ENCODE measurements at places on chromosomes 1 and 21. TPM values are rescaled to one million over a fixed set of nuclear protein-coding genes. Genes with fewer than 3 reads are reported as not detected.

Gene AMY1A
- polyA plus RNA-seq = not detected

- no peak for DNase-seq
Observed at GRCh38 chr1:67696708-67697107, 11.7 kb downstream of the GADD45A start.

GRCh38 chr1:40740039-40740996, 43.3 kb upstream of the KCNQ4 start:
- DNase-seq = no peak

DNA sequence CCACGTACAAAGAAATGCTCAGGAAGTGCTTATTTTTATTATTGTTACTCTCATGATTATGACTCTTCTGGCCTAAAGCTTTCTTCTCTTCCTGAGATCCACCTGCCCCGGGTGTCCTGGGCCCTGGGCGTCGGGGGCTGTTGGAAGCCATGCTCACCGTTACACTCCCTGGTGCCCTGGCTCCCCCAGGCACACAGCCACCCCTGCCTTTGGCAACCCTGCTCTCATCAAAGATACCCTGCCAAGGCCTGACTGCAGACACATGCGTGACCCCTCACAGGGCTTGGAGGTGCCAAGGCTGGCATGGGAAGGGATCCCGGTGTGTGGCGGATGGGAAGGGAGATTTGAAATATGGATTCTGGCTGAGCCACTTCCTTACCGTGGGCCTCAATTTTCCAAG, 3.3 kb upstream of the KISS1 start:
- no peak for DNase-seq

GRCh38 chr1:81867235-81867634, 66.5 kb downstream of the ADGRL2 start:
- DNase-seq = no peak

Gene MAN1C1
- polyA plus RNA-seq = 14.0 TPM

DNA sequence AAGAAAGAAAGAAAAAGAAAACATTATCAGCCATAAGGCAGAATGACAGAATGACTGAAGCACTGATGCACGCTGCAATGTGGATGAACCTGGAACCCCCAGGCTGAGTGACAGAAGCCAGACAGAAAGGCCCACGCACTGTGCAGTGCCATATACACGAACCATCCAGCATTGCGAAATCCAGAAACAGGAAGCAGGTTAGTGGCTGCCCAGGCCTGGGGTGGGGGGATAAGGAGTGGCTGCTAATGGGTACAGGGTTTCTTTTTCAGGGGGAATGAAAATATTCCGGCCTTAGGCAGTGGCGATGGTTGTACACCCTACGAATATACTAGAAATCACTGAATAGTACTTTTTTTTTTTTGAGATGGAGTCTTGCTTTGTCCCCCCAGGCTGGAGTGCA, 57.0 kb downstream of the CHD5 start:
- DNase-seq = no peak

GRCh38 chr1:166261511-166261910, 94.7 kb upstream of the FAM78B start:
- no peak for DNase-seq

- DNase-seq = no peak
Observed at GRCh38 chr1:164040754-164041153, 518.2 kb upstream of the PBX1 start.

Gene SAMD13
- polyA plus RNA-seq = 7.5 TPM

- DNase-seq = peak; percentile 69
Observed at GRCh38 chr21:34029743-34030528, 43.4 kb upstream of the MRPS6 start.

- no peak for DNase-seq
Observed at GRCh38 chr1:4462831-4463484, 191.5 kb upstream of the AJAP1 start.

GRCh38 chr1:51168266-51168845, 66.3 kb downstream of the C1orf185 start:
- no peak for DNase-seq

- no peak for DNase-seq
Observed at GRCh38 chr1:186325239-186325638, 49.8 kb downstream of the TPR start.

Gene MIXL1
- polyA plus RNA-seq = 0.26 TPM

DNA sequence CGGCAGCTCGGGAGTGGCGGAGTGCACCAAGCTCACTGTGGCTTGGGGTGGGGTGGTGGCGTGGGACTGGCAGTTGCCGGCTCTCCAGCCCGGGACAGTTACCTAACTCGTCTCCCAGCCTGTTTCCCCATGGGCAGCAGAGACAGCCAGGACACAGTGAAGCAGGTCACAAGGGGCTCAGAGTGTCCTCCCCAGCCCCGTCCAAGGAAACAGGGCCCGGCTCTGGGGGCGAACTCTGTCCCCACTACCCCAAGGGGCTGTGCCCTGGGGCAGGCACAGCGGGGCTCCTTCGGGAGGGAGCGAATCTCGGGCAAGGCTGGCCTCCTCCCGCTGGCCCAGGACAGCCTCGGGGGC, 759 bp downstream of the GPR157 start:
- no peak for DNase-seq

GRCh38 chr1:244207935-244208244, 156.8 kb downstream of the ZBTB18 start:
- DNase-seq = no peak

Gene SLAMF7
- 0.40 TPM for polyA plus RNA-seq

GRCh38 chr21:28704746-28705145, 287.9 kb downstream of the LTN1 start:
- DNase-seq = peak; percentile 25

Gene IQCC
- 11.0 TPM for polyA plus RNA-seq

- no peak for DNase-seq
Observed at GRCh38 chr1:35115459-35116383, 36.5 kb downstream of the ZMYM1 start.

DNA sequence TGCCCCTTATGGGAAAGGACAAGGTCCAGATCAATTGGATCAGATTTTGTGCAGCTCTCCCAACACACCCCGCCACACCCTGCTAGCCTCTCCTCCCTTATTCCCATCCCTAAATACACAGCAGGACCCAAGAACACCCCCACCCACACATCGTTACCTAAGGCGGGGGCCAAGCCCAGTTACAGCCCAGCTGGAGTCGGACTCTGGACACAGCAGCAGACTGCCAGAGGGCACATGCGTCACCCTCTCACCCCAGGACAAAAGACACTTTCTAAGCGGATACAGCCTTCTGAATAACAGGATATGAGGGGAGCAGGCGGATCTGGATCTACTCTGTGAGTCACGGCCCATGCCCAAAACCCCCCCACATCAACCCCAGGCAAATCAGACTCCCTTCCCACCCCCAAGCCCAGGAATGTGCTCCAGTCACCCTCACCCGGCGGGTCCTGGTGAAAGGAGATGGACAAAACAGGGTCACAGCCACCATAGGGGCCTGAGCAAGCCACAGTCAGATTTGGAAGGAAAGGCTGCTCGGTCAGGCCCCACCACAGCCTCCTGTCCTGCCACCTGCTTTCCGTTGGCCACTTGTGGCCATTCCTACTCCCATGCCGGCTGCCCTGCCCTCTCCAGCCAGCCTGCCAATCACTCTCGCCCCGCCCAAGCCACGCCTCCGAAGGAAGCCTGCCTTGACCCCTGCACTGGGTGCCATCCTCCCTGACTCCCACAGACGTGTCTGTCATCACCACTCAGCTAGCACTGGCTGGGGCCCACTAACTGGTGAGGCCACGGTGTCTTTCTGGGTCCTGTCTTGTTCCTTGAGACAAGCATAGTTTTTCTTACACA, 4.0 kb downstream of the S100A16 start:
- DNase-seq = no peak

- DNase-seq = no peak
Observed at GRCh38 chr1:99131546-99131945, 126.9 kb upstream of the PLPPR5 start.

Gene ATP1A4
- polyA plus RNA-seq = 0.11 TPM

GRCh38 chr1:176531036-176531435, 68.1 kb downstream of the PAPPA2 start:
- DNase-seq = no peak

GRCh38 chr1:172136925-172137324, 283.6 kb upstream of the C1orf105 start:
- no peak for DNase-seq

Gene DDR2
- polyA plus RNA-seq = 23.1 TPM

Gene PDIK1L
- 21.0 TPM for polyA plus RNA-seq

DNA sequence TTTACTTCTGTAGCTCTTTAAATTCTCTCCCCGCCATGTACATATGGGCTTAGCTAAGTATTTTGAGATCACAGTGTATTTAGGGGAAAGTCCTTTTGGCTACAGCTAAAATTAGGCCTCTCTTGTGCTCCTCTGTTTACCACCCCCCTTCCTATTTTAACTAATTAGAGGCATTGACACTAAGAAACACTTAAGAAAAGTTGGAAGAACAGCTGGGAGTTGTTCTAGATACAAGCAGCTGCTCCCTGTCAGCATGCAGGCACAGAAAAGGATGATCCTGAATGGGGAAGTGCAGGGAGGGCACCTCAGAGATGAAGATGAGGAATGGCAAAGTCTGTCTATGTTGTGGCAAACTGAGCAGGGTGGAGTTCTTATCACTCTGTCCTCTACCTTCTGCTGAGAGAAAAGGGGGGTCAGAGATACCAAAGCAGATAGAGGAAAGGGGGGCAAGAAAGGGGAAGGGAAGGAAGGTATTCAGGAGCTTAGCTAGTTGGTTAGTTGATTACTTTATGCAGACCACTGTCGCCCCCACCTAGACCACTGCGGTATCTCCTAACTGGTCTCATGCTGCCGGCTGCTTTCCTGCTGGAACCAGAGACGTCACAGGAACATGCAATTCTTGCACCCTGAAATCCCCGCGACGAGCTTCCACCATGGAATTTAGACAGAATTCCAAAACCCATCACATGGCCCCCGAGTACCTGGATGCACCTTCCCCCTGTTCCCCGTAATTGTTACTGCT, 82.4 kb upstream of the HOOK1 start:
- no peak for DNase-seq

Gene FOXD2
- polyA plus RNA-seq = 6.0 TPM

- DNase-seq = no peak
Observed at GRCh38 chr21:27681841-27682240, 715.0 kb upstream of the ADAMTS5 start.

- no peak for DNase-seq
Observed at GRCh38 chr1:231319080-231319479, 18.6 kb downstream of the EXOC8 start.

Gene KLHDC7A
- polyA plus RNA-seq = 11.2 TPM

- no peak for DNase-seq
Observed at GRCh38 chr1:67647036-67647798, 37.8 kb upstream of the GADD45A start.

- no peak for DNase-seq
Observed at GRCh38 chr1:72649211-72649888, 367.0 kb upstream of the NEGR1 start.

DNA sequence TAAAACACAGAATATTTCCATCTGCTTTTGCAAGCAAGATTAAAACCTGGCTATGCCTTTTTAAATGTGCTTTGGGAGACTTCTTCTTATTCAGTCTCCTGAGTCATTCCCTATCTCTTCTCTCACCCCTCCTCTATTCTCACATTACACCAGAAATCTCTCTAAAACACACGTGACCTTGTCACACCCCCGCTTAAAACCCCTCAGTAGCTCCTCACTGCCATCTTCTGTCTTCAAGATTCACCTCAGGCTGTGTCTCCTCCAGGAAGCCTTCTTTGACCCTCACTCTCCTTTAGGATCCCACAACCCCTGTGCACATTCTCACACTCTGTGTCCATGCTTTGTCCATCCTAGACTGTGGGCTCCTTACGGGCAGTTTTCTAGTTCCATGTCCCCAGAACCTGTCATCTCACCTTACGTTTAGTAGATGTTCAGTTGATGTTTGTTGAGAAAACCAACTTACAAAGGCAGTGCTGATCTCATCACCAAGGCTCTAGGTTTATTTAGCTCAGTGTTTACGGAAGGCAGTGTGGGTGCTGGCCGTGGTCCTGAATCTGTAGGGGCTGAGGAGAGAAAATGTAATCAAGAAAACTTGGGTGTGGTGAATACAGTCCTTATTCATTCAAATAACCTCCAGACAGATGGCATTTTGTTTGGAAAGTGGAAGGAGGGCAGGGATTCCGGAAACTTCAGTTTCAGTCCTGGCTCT, 143.5 kb downstream of the DMRTA2 start:
- DNase-seq = peak; percentile 51

DNA sequence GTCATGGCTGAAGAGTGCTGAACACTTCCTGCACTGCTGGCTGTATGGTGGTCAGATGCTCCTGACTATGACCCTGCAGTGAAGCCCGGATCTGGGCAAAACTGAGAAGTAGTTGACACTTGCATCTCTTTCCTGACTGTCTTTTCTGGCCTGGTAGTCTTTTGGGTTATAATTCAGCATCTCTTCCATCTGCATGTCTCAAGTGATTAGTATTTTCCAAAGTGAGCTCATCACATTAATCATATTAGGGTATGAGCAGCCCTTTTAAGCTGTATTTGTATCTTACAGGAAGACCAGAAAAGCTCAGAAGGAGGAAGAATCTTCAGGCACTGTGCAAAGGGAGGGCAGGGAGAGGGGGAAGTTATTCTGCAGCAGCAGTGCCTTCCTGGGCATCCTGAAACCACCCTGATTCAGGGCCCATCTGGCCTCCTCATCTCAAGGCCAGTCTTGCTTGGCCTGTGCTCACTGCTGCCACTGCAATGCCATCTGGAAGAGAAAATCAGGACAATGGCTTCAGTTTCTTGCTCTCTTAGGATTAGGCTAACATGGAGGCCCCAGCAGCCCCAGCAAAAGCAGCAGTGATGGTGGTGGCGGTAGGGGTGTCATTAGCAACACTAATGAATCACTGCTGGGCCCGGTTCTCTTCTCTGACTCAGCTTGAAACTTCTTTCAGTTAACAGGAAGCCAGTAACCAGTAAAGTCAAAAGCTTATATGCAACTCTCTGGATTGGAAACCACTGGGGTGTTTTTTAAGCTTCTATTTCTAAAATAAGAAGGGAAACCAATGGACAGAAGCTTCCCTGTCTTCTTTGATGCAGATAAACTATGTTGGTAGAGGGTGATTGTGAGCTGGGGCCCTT, 63.3 kb upstream of the WDR26 start:
- no peak for DNase-seq

DNA sequence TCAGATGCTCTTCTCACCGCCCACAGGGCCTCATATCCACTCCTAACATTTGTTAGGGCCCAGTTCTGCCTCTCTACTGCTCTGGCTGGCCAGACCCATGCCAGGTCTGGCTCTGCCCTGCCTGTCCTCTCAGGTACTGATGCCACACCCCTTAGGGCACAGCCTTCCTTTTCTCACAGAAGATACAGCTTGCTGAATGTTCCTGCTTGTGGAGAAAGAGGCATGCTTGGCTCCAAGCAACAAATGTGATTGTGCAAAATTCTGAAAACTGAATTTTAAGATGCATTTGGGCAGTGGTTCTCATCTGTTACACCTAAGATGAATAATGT, 178.1 kb downstream of the TGFBR3 start:
- no peak for DNase-seq

Gene HSD3B1
- 0.50 TPM for polyA plus RNA-seq

- peak; percentile 83 for DNase-seq
Observed at GRCh38 chr1:15849775-15850324, 2.3 kb downstream of the SPEN start.

DNA sequence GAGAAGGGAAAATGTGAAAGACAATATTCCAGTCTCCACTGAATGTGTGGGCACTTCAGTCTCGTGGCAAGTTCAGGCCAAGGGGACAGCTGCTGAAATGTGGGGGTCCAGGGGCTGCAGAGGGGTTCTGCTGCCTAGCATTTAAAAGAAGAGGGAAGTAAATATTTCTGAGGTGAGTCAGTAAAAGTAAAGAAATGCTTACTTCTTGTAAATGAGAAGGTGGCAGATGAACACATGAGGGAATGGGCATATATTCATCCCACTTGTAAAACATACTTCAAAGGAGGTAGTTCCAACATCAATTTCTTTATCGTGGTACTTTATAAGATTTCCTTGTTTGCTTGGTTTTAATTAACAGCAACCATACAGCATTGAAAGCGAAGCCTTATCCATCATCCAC, 63.1 kb upstream of the HIVEP3 start:
- no peak for DNase-seq
